ENCODE measurements at places on chromosomes 6 and 20.
A peak's percentile ranks its signal among the peaks of the same experiment; 100 is the strongest.

GRCh38 chr20:856361-856775 lies 22.9 kb downstream of the FAM110A start:
- DNase-seq = peak; percentile 49

DNA sequence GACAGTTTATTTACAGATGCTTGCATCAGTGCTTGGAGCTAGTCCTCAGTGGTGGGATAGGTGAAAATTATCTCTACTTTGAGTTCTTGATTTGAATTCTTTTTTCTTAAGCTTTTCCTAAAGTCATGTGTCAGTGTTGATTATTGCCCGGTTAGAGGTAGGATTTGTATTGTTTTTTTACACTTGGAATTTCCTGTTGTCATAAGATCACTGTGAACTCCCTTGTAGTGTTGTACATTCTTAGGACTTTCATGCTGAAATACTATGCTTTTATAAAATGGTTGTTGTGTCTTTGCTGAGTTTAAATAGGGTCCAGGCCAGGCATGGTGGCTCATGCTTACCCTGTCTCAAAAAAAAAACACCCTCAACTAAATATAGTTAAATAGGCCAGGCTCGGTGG lies 20.3 kb downstream of the ASXL1 start:
- no peak for DNase-seq

GRCh38 chr20:5786930-5787795 lies 37.0 kb downstream of the SHLD1 start:
- DNase-seq = no peak

DNA sequence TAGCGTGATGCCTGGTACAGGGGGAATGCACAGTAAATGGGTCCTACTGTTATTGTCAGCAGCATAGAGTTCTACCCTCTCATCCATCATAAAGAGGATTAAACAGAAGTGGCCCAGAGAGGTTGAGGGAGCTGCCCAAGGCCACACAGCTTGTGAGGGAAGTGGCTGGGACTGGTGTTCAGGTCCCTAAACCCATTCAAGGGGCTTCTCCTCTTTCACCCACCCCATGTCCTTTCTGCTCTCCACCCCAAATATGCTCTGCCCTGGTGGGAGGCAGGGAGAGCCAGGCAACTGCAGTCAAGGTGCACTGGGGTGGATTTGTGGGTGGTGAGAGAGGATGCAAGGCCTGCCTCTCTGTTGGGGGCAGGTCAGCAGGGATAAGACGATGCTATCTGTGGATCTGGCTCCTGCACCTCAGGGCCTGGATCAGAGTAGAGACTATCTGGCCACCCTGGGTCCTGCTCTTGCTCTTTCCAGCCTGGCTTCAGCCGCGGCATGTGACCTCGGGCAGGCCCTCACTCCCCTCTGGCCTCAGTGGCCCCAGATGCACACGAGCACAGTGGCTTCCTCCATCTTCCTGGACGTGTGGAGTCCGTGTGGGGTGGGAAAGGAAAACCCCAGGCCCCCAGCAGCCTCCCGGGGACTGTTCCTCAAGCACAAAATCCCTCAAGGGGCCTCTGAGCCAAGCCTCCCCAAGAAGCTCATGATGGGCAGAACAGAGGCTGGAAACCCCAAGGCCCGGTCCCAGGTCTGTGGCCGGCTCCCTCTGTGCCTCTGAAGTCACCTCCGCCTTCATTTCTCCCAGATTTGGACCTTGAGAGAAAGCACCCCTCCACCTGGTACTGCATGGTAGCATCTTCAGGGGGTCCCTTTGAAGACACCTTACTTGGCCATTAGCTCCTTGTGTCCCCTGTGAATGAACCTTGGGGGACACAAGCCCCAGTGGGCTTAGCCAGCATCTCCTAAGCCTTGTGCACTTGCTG lies 3.4 kb upstream of the BPIFB6 start:
- DNase-seq = no peak

- no peak for DNase-seq
Measured at GRCh38 chr6:74731204-74731603, 474.6 kb downstream of the COL12A1 start.

DNA sequence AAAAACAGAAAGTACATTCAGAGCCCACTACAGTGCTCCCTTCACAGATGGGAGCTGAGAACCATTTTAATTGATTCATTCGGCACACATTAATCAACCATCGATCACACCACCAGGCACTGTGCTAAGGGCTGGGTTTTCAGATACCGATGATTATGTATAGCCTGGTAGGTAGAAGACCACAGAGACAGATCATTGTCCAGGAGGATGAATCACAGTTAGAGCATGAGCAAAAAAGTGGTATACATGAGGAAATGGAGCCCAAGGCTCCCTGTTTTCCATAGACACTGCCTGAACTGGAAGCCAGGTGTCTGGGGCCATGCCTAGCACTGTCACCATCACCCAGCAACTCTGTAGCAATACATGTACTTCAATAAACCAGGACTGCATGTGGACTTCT lies 9.0 kb upstream of the PRDM1 start:
- DNase-seq = no peak

- DNase-seq = no peak
Measured at GRCh38 chr6:53504512-53504911, 40.4 kb downstream of the GCLC start.

GRCh38 chr20:6034134-6034969 lies 19.5 kb downstream of the LRRN4 start:
- no peak for DNase-seq

GRCh38 chr20:19633985-19634384 lies 124.1 kb upstream of the RIN2 start:
- DNase-seq = no peak

GRCh38 chr6:24492475-24492874 lies 2.3 kb upstream of the ALDH5A1 start:
- no peak for DNase-seq

DNA sequence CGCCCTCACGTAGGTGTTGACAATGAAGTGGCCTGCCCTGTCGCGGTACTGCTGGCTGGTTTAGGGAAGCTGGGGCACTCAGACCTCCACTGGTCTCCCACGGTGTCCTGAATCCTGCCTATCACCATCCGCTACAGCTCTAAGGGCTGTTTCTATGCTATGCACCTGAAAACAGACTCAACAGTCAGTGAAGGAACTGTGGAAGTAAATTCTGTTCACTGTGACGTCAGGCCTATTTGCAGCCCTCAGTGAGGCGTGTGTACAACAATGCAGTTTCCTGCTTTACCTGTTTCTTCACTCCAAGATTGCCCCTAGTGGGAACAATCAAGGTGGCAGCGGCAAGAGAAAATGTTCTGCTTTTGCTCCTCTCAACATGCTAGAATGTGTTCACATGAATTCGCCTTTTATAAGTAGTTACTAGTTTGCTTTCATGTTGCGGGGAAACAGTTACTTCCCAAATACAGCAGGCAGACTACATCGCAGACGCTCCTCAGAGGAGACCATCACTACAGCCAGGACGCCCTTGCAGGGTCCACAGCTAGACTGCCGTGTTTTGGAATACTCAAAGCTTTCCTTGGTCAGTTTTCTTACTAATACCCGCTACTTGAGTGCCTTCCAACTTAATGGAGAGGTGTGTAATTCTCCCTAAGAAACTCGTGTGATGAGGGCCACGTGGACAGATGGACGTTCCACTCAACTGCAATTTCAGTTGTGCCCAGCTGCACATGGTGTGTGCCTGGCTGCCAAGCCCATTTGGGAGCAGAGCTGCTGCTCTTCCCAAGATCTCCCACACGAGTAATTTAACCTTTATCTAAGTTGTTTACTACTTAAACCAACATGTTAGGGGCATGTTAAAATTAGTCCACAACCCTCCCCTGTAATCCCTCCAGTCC lies 25.4 kb downstream of the DIDO1 start:
- peak; percentile 29 for DNase-seq

DNA sequence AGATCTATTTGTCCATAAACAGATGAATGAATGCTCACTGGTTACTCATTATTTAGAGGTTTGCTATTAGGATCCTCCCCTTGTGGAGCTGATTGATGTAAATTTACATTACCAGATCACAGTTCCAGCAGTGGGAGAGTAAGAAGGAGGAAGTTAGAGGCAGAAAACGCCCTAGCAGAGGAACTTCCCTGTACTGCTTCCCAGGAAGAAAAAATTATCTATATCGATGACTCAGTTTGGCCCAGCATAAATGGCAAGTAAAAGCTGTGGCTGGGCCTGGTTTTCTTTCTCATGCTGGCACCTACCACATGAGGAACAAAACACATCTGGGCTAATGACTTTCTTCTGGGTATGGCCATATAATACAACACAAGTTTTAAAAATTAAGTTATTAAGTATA lies 35.7 kb downstream of the DNAAF9 start:
- no peak for DNase-seq

GRCh38 chr6:149216459-149216858 lies 101.1 kb upstream of the TAB2 start:
- DNase-seq = no peak

DNA sequence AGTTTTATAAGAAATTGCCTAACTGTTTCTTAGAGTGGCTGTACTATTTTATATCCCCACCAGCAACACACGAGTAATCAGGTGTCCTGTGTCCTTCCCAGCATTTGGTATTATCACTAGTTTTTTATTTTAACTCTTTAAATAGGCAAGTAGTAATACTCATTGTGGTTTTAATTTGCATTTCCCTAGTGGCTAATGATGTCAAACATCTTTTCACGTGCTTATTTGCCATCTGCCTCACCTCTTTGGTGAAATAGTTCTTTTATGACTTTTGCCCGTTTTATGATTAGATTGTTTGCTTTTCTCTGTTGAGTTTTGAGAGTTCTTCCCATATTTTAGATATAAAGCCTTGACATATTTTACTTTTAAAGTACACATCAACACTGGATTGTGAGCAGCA lies 57.8 kb downstream of the GCLC start:
- DNase-seq = no peak

GRCh38 chr6:136427378-136427717 lies 122.9 kb downstream of the MAP7 start:
- DNase-seq = no peak

GRCh38 chr6:36917541-36918193 lies 31.9 kb downstream of the C6orf89 start:
- DNase-seq = no peak

- DNase-seq = no peak
Measured at GRCh38 chr20:37385659-37386504, 39.9 kb downstream of the SRC start.

GRCh38 chr6:68718385-68719073 lies 83.4 kb downstream of the ADGRB3 start:
- no peak for DNase-seq

- DNase-seq = no peak
Measured at GRCh38 chr6:138161088-138161337, 726 bp upstream of the ARFGEF3 start.

DNA sequence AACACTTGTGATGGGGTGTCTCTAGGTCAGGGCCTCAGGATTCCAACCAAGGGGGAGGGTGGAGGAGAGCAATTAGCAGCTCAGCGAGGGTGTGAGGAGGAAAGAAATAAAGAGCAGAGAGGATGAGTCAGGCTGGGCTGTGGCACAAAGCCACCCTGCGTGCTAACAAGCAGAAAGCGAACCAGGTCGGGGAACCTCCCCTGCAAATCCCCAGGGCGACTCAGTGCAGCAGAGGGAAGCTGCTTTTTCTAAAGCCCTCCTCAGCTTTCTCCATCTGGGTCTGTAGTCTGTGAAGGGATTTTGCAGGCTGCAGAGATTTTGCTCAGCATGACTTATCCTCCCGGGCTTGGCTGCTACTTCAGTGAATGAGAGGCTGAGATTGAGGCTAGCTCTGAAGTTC lies 6.6 kb upstream of the SPO11 start:
- DNase-seq = no peak

- DNase-seq = no peak
Measured at GRCh38 chr20:20702330-20703245, 9.9 kb downstream of the RALGAPA2 start.

DNA sequence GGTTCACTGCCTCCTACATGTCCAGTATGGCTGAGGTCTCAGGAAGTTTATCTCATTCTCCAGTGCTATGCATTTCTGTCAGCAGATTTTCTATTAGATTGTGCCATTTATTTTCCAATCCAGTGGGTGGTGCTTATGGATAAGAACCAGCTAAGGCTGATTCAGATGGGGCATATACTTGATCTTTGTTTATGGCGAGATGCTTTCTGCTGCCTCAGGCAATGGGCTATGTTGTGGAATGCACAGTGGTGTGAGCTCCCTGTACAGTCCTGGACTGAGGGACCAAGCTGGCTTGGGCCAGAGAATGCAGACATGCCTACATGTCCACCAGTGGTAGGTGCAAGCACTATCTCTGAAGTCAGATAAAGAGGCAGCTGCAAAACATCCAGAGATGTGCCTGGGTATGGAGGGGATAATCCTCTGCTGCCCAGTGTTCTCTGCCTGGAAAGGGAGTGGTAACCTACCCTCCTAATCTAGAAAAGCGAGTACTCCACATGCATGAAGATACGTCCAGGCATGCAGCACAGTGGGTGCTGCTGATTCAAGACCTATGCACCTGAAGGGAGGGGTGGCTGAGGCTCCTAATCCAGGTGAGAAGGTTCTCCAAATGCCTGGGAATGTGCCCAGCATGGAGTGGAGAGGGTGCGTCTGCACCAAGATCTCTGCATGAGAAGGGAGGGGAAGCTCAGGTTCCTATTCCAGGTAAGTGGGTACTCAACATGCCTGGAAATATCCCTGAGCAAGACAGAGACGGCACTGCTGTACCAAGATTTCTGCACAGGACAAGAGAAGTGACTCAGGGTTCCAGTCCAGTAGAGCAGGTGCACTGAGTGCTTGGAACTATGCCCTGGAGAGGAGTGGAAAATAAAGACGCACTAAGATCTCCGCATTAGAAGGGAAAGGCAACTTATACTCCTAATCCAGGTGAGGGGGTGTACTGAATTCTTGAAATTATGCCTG lies 9.4 kb downstream of the CST4 start:
- no peak for DNase-seq

GRCh38 chr6:159633196-159633595 lies 59.8 kb downstream of the SOD2 start:
- peak; percentile 6 for DNase-seq

DNA sequence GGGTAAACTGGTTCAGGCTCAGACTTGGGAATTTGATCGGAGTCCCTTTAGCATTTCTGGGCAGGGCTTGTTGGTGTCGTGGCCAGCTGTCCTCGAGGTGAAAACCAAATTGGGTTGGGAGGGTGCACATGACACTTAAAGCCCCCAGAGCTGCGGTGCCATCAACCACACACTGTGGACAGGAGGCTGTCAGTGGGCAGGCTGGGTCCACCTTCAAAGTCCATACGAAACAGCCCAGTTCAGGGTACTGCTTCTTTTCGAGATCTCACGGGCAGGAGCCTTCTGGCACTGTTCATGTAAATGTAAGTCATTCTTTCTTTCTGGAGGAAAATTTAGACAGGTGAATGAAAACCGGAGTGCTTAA lies 7.0 kb downstream of the SYNJ2 start:
- DNase-seq = no peak

GRCh38 chr6:36126553-36127458 lies 3.5 kb upstream of the MAPK13 start:
- DNase-seq = no peak

All from CD4-positive, alpha-beta T cell treated with Interleukin-21 for 1 hour (primary cell).